SIG-M5 (cell line): ENCODE measurements at places on chromosomes 3 and 15.

GRCh38 chr15:43527016-43527801, 9.8 kb downstream of the MAP1A start:
- DNase-seq, result no peak

DNA sequence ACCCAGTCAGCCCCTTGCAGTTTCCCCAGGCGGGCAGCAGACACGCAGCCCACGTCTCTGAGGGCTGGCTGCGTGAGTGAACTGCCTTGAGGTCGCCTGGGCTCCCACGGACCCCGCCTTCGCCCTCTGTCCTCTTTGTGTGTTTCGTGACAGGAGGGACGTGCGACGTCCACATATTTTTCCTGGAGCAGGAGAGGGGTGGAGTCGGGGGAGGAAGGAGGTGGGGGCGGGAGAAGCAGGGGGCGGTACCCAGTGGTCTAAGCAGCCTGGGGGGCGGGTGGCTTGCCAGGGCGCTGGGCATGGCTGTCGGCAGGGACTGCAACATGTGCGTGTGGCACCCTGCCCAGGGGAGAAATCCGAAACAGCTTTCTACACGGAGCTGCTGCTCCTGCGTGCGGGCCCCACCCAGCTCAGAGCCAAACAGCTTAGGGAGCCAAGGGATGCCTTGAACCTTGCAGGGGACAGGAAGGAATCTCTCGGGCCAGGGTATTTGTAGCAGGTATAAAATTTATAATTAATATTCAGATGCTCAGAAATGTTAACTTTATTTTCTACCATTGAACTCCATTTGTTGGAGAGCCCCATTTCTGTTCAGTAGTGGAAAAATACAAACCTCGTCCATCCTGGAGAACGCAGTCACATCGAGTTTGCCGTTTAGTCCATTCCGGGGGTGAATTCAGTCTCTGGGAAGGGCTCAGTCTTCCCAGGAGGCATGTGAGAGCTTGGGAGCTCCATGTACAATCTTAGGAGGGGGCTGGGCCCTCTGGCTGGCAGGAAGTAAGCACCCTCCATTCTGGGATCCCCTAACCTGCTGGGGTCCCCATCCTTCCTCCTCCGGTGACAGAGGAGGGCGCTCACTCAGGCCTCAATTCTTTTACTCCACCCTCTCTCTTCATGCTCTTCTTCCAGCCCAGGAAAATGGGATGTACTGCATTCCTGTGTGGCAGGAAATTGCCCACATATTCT, 79.1 kb upstream of the MEF2A start:
- DNase-seq, result no peak

- no peak for DNase-seq
Measured at GRCh38 chr3:183789826-183790225, 35.6 kb downstream of the MAP6D1 start.

DNA sequence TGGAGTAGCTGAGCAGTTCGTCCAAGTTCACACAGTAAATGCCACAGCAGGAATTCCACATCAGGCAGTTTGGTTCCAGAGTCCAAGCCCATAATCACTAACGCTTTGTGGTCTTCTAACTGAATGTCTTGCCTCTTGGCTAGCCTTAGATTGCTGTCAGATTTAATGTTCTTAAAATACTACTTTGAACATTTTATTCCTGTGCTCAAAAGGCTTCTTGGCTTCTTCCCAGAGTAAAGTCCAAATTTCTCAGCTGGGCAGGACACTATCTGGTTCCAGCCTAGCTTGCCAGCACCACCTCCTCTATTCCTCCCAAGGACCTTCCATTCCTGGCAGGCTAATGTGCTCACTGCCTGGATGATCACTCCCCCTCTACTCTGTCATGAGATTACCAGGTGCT, 256.9 kb downstream of the SQOR start:
- no peak for DNase-seq

GRCh38 chr3:149553781-149554451, 79.4 kb downstream of the TM4SF4 start:
- no peak for DNase-seq

- DNase-seq, result no peak
Measured at GRCh38 chr3:141242377-141243092, 10.9 kb downstream of the PXYLP1 start.

GRCh38 chr3:15292765-15293522, 39.4 kb downstream of the SH3BP5 start:
- DNase-seq, result no peak

- no peak for DNase-seq
Measured at GRCh38 chr3:81998139-81998755, 236.8 kb upstream of the GBE1 start.

- no peak for DNase-seq
Measured at GRCh38 chr3:110420158-110420641, 651.4 kb upstream of the NECTIN3 start.

GRCh38 chr3:16904423-16905417, 20.0 kb downstream of the PLCL2 start:
- DNase-seq, result no peak

- DNase-seq, result no peak
Measured at GRCh38 chr3:57512166-57512565, 32.0 kb downstream of the DNAH12 start.

GRCh38 chr15:58222679-58223078, 84.5 kb downstream of the AQP9 start:
- no peak for DNase-seq
